Mesangial cell (primary cell): ENCODE measurements at places on chromosomes 6 and 20. TPM values are rescaled to one million over a fixed set of nuclear protein-coding genes. Genes with fewer than 3 reads are reported as not detected.

Gene TEAD3
- total RNA-seq, result 22.2 and 32.2 TPM in 2 replicates

Gene RIMS1
- 0.51 and 1.1 TPM in 2 replicates for total RNA-seq

Gene RPS6KA2
- total RNA-seq, result 19.6 and 57.4 TPM in 2 replicates

Gene RSPO3
- total RNA-seq, result 0.16 and 0.25 TPM in 2 replicates

Gene HLA-DOB
- total RNA-seq, result 0.16 TPM in 1 of 2 replicates, not detected in the other

Gene ZGPAT
- total RNA-seq, result 29.5 and 34.1 TPM in 2 replicates

Gene SLC16A10
- total RNA-seq, result 1.9 and 2.8 TPM in 2 replicates

Gene WFDC10B
- not detected in 2 replicates for total RNA-seq

Gene MGME1
- total RNA-seq, result 7.6 and 9.1 TPM in 2 replicates

Gene RSPH4A
- total RNA-seq, result 0.13 and 0.16 TPM in 2 replicates

Gene MPIG6B
- total RNA-seq, result not detected in 2 replicates

Gene CRISP3
- total RNA-seq, result not detected in 2 replicates

Gene PSORS1C1
- total RNA-seq, result 0.49 and 1.4 TPM in 2 replicates

Gene ACTL10
- total RNA-seq, result 0.98 and 1.5 TPM in 2 replicates

Gene TNF
- 1.3 and 5.7 TPM in 2 replicates for total RNA-seq

Gene SSTR4
- total RNA-seq, result not detected in 2 replicates

Gene TMEM200A
- 4.9 and 12.8 TPM in 2 replicates for total RNA-seq

Gene SKIC2
- total RNA-seq, result 42.3 and 43.2 TPM in 2 replicates

Gene TNNC2
- not detected in 2 replicates for total RNA-seq

Gene BTN1A1
- total RNA-seq, result 0.16 TPM in 1 of 2 replicates, not detected in the other

Gene IL22RA2
- not detected in 2 replicates for total RNA-seq

Gene BMP7
- total RNA-seq, result 2.4 and 4.4 TPM in 2 replicates

Gene TRIM31
- total RNA-seq, result not detected in 2 replicates

Gene EPHA7
- total RNA-seq, result 1.1 and 26.4 TPM in 2 replicates
